ENCODE measurements at places on chromosomes 12 and 14.

DNA sequence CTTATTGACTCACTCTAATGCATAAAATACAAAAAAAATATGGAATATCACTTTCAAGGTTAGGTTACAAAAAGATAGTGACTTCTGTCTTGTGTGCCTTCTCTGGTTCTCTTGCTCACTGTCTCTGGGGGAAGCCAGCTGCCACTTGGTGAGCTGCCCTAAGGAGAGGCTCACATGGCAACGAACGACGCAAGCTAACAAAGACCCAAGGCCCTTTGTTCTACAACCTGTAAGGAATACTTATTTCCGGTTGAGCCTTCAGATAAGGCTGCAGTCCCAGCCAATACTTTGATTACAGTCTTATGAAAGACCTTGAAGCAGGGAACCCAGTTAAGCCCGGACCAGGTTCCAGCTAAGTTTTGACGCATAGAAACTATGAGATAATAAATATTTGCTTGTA lies 242.4 kb upstream of the TBX3 start:
- no peak for DNase-seq

DNA sequence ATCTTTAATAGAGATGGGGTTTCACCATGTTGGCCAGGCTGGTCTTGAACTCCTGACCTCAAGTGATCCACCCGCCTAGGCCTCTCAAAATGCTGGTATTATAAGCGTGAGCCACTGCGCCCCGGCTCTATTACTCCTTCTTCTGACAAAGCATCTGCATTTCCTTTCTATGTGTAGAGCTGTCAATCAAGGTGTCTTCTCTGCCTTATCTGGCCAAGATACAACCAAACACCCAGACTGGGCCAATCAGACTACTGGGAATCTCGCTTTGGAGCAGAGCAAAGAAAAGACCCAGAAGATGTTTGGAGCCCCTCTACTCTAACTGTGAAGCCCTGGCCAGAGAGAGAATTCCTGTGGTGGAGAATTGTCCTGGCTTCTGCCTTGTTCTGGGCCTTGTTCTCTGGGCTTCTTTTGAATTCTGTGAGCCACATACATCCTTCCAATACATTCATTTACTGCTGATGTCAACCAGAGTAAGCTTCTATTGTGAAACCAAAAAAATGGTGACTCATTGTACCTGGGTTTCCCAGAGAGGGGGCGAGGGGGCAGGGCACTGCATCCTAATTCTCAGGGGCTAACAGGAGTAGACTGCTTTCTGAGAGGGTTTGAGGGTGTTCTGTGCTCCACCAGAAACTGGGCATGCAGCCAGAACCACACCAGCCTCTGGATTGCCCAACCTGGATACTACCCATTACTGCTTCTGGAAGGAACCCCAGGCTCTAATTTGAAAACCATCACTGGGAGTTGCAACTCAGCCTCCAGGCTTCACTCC lies 18.8 kb upstream of the FLVCR2 start:
- peak; percentile 2 for DNase-seq

DNA sequence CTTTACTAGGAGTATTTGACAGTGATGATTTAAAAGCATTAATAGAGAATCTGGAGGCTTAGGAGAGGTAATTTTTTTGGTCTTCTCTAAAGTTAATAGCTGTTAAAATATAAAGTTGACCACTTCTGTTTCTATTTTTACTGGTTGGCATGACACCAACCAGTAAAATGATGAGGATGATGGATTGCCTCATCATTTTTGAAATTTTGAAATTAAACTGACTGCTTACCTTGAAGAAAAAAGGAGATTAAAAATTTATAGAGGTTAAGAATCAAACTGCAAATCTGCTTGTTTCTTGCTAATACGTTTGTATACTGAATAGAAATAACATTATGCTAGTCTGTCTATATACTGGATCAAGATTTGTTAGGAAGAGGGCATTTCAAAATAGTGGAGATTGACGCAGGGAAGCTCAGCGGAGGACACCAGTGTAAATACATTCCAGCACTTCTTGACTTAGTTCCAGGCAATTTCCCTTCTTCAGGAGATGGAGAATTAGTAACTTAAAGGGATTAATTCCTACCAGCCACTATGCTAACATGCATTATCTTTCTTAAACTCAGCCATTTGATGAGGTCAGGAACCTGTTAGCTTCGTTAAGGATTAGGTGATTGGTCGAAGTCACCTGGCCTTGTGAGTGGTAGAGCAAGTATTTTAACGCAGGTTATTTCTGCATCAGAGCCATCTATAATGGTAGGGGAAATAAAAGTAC lies 3.6 kb downstream of the EID3 start:
- no peak for DNase-seq

GRCh38 chr12:89319122-89319521 lies 33.2 kb downstream of the DUSP6 start:
- DNase-seq = no peak

GRCh38 chr12:122866950-122867607 lies 28.8 kb downstream of the VPS37B start:
- no peak for DNase-seq

DNA sequence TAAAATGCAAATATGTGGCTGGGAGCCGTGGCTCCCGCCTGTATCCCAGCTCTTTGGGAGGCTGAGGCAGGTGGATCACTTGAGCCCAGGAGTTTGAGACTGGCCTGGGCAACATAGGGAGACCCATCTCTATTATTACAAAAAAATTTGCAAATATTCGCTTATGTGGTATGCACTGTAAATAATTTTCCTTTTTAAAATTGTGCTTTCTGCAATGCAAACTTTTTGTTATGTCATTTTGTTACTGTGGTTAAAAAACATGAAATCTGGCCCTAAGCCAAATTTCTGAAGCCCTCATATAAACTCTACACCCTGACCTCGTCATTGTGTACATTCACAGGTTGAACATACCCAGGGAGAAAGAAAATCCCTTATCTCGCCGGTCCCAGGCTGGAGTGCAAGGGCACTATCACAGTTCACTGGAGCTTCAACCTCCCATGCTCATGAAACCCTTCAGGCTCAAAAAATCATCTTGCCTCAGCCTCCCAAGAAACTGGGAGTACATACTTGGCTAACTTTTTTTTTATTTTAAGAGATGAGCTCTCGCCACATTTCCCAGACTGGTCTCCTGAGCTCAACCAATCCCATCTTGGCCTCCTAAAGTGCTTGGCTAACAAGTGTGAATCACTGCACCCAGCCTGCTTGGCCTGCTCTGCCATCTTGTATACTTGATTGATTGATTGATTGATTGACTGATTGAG lies 24.7 kb downstream of the TRAPPC6B start:
- peak; percentile 77 for DNase-seq

GRCh38 chr12:55946553-55946952 lies 15.6 kb downstream of the DGKA start:
- no peak for DNase-seq

DNA sequence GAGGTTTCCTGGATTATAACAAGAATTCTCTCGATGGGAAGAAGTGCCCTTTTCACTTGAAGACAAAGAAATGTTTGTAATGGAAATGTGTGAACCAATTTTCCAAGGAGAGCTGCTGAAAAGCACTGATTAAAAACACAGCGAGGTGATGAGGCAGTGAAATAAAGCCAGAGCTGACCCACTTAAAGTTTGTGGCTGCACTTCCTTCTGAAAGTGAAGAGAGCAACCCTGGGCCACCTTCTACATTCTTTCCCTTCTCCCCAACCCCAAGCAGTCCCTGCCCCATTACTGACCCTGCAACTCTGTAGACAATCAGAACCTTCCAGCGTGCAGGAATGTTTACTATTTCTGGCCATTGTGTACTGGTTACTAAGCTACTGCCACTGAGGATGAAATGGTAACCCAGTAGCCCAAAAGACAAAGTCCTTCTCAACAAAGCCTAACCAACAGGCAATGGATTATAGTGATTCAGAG lies 173.9 kb downstream of the TTC7B start:
- no peak for DNase-seq

- peak; percentile 63 for DNase-seq
Measured at GRCh38 chr12:49777800-49778748, 36.7 kb downstream of the TMBIM6 start.

- peak; percentile 68 for DNase-seq
Measured at GRCh38 chr12:31524791-31525495, 66.0 kb downstream of the DENND5B start.

- no peak for DNase-seq
Measured at GRCh38 chr14:60760644-60761364, 26.2 kb downstream of the MNAT1 start.

- DNase-seq = no peak
Measured at GRCh38 chr14:35375558-35376025, 29.0 kb downstream of the NFKBIA start.

- no peak for DNase-seq
Measured at GRCh38 chr12:86698641-86698980, 442.4 kb upstream of the MGAT4C start.

- DNase-seq = no peak
Measured at GRCh38 chr12:85257671-85258070, 22.3 kb upstream of the ALX1 start.

- no peak for DNase-seq
Measured at GRCh38 chr12:67572492-67572891, 76.1 kb upstream of the DYRK2 start.

- DNase-seq = no peak
Measured at GRCh38 chr12:27178255-27178654, 65.8 kb upstream of the STK38L start.

DNA sequence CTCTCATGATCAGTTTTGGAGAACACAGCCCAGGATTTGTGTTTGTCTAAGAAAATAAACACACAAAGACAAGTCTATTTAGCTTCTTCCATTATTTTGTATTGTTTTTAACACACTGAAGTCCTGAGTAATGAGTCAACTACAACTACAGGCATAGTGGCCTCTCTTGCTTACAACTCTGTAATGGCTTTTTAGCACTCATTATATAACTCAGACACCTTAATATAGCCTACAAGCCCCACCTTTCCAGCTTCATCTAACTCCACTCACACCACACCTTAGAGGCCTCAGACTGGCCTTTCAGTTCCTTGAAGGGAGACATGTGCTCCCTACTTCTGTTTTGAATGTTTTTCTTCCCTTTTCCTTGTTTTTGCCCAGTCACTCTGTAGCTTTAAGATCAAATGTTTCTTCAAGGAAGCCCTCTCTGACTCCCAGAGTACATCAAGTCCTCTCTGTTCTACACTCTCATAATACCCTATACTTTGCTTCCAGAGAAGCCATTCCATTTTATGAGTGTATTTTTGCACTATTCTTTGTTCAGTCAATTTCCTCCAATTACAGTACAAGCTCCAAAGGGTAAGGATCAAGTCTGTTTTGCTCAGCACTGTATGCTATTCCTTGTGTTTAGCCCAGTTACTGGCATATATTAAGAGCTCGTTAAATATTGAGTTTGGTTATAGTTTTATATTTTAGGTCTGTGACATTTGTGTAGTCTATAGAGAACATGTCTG lies 233.6 kb upstream of the ARHGAP5 start:
- peak; percentile 17 for DNase-seq

DNA sequence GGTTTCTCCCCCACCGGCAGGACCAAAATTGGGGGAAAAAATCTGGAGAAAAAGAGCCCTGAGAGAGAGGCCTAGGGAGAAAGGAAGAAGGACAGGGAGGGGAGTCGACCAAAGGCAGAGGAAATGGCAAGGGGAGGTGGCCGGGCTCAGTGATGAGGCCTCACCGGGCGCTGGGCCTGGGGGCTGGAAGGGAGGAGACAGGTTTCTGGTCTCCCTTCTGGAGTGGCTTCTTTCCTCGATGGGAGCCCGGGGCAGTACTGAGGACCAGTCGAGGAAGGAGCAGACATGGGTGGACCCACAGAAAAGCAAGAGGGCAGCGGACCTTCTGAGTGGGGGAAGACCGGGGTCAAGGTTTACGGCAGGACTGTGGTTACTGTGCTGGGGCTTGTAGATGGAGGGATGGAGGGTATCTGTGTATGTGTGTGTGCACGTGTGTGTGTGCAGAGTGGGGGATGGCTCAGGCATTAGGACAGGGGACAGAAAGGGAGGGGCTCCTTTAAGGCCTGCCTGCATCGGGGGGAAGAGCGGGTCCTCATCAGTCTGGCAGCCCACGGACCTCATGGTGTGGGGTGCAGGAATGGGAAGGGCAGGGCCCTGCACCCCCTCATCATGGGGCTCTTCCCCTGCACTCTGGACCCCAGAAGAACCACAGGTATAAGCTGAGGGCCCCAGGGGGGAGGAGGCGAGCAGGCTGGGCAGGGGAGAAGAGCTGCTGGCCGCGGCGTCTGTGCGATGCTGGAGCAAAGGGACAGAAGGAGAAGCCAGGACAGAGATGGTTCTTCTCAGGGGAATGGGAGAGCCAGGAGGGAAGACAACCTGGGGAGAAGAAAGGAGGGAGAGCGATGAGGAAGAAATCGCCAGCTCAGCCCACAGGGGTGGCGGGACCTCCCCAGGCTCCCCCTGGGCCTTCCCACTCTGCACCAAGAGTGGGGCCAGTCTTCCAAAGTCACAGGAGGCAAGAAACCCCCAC lies 15.1 kb upstream of the RPLP0 start:
- no peak for DNase-seq

DNA sequence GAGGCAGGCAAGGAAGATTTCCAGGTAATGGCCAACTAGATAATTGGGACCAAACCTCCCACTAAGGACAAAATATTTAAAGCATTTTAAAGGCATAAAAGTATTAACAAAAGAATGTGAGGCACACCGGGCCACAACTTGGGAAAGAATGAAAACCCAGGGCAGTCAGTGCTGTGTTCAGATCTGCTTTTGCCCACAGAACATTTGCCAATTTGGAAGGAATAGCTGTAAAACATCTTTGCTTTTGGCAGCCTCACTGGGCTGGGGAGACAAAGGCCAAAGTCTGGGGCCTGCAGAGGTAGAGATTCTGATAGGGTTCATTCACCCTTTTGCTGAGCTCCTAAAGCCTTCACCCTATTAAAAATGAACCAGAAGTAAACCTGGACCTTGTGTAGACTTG lies 82.3 kb downstream of the SYNE3 start:
- DNase-seq = no peak

- DNase-seq = peak; percentile 31
Measured at GRCh38 chr12:11777962-11778361, 128.5 kb downstream of the ETV6 start.

DNA sequence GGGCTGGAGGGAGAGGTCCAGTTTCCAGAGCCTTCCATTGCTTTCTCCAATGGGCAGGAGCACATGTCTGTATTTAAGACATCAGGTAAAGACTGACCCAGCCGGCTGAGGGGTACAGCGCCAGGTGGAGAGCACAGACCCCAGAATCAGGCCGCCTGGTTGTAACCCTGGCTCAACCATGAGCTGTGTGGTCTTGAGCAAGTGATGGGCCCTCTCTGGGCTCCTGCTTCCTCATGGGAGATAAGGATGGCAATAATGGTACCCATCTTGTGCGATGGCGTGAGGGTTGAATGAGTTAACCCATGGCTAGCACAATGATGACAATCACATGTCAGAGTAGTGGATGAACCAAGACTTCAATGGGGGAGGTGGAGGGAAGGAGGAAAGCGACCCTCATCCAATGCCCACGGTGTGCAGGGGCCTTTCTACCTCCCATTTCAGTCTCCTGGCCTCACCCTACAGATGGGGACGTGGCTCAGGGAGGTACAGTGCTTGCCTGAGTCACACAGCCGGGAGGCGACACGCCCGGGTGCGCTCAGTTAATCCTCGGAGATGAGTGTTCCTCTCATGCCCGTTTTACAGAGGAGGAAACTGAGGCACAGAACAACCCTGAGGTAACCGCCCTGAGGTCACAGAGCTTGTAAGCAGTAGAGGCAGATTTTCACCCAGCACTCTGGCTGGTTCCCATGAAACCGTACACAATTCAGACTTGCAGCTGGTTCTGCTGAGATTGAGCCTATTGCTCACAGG lies 163.9 kb downstream of the RBM19 start:
- DNase-seq = no peak
